CD4-positive, alpha-beta T cell treated with Interleukin-4 for 4 hours (primary cell): ENCODE measurements at places on chromosomes 6 and 20.
A peak's percentile ranks its signal among the peaks of the same experiment; 100 is the strongest.

DNA sequence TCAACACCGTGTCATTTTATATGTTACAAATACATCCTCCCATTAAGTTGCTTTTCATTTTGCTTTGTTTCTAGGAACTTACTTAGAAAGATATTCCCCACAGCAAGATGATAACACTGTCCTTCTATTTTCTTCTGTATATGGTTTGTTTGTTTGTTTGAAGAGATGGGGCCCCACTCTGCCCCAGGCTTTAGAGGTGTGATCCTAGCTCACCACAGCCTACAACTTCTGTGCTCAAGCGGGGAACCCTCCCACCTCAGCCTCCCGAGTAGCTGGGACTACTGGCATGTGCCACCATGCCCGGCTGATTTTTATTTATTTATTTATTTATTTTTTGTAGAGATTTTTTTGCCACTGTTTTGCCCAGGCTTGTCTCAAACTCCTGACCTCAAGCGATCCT is 14.2 kb upstream of the GMDS start:
- DNase-seq = no peak

GRCh38 chr6:74731204-74731603 is 474.6 kb downstream of the COL12A1 start:
- no peak for DNase-seq

DNA sequence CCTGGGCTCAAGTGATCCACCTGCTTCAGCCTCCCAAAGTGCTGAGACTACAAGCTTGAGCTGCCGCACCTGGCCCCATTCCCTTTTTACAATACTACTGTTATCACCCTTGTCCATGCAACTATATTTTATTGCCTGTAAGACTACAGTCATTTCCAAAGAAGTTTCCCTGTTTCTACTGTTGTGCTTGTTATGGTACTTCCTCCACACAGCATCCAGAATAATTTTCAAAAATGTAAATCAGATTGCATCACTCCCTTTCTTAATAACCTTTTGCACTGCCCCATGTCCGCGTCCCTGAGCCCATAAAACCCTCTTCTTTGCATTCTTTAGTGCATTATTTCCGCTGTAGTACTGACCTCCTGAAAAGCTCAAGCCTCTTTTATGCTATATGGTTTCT is 128.9 kb upstream of the AKIRIN2 start:
- DNase-seq = no peak

- no peak for DNase-seq
These were observed 559.5 kb upstream of the PTCHD4 start for GRCh38 chr6:48670546-48670945.

DNA sequence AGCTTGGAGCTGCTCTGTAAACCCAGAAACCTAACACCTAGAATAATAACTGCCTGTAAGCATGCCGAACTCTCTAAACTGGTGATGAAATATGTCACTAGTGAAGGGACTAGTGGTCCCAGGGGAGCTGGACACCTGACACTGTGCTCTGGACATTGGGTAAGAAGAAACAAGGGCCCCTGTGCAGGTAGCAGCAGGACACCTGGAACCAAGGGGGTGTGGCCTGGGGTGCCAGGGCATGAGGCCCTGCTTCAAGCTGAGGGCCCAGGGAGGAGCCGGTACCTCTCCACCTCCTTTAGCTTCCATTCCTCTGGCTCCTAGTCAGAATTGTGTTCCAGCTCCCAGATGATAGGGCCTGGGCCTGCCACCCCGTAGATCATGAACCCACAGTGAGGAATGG is 263.2 kb downstream of the OGFRL1 start:
- no peak for DNase-seq

GRCh38 chr6:155424181-155424580 is 31.5 kb downstream of the NOX3 start:
- no peak for DNase-seq

GRCh38 chr6:120363429-120363828 is 970.9 kb downstream of the TBC1D32 start:
- DNase-seq = no peak

- DNase-seq = no peak
These were observed 15.6 kb downstream of the DDRGK1 start for GRCh38 chr20:3188823-3189413.

DNA sequence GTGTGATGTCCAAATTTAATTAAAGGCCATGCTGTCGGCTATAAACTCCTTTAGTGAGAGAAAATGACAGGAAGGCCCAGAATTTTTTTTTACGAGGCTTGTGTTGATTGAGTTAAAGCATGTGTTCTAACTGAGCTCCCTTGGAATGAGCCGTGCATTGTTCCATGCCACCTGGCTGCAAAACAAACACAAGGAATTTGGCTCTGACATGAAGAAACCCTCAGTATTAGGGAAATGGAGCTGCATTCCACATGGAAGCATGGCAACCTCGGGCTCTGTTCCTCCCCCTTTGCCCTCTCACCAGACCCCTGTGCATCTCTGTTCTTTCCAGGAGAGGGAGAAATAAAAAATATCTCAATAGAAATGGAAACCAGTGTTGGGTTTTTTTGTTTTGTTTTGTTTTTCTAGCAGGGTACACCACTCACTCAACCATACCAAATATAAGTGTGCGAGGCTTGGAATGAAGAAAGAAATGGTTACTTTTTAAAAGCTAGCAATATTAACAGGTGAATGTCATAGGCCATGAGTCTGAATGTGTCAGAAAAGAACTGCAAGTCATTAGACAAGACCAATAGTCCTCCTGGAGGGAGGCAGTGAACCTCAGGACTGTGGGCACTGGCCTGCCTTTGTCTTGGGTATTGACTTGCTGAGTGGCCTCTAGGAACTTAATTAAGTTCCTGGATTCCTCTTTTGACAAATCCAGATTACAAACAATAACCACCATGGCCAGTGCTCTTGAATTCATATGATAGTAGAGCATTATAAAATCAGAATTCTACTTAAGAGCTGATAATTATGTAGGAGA is 935.1 kb downstream of the KIF16B start:
- no peak for DNase-seq

DNA sequence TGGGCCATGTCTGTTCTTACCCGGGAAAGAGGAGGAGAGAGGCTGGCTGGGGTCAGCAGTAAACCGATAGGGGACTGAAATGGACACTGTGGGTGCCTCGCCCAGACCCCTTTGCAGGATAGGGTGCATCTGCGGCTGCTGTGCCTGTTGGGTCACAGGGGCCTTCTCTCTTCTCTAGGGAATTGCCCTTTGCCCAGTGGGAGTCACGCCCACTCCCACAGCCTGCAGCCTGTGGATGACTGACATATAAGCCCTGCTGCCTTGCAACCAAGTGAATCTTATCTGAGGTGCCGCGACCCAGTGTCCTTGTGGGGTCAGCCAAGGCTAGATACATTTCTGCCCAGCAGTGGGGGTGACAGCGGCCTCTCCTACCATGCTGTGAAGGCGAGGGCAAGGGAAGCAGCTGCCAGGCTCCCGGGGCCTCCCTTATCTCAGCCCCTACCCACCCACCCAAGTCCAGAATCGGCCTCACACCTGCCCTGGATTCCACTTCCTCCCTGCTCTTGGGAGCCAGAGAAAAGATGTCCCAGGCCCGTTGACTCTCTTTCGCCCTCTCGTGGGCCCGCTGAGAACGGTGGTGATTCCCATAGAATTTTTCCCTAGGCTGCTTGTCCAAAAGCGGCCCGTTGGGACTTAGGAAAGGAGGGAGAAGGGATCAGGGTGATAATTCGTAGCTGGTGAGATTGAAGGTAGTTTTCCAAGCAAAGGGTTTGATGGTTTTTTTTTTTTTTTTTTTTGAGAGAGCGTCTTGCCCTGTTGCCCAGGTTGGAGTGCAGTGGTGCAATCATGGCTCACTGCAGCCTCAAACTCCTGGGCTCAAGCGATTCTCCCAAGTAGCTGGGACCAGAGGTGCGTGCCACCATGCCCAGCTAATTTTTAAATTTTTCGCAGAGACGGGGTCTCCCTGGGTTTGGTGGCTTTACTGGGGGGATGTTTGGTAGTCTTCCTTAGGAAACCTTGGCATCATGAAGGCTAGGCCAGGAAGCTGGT is 76.4 kb upstream of the RNF24 start:
- DNase-seq = peak; percentile 43

- no peak for DNase-seq
These were observed 12.6 kb downstream of the SRC start for GRCh38 chr20:37358366-37359150.

GRCh38 chr6:144159742-144160141 is 9.4 kb downstream of the STX11 start:
- DNase-seq = no peak

- peak; percentile 48 for DNase-seq
These were observed 15.7 kb downstream of the ADISSP start for GRCh38 chr20:3751675-3752385.

- no peak for DNase-seq
These were observed 411.7 kb downstream of the C6orf118 start for GRCh38 chr6:164897523-164898235.

- DNase-seq = no peak
These were observed 22.7 kb downstream of the TFEB start for GRCh38 chr6:41712651-41713103.

GRCh38 chr6:26158581-26159356 is 71.5 kb downstream of the HFE start:
- DNase-seq = peak; percentile 67
